Activated T-helper 1 cell treated with anti-CD3 and anti-CD28 coated beads, Interleukin-12 subunit alpha, Interleukin-12 subunit beta, Interleukin-2, Interleukin-4 antibody, amounts not matched to agents 30 ng/mL and 10 ng/mL and 1 ng/mL, durations not matched to agents 14 hours and 24 hours and 36 hours (primary cell): ENCODE measurements at places on chromosomes 16 and 17. TPM values are rescaled to one million over a fixed set of nuclear protein-coding genes. Genes with fewer than 3 reads are reported as not detected.
A peak's percentile ranks its signal among the peaks of the same experiment; 100 is the strongest.

GRCh38 chr17:40167685-40168261 is 9.5 kb upstream of the RAPGEFL1 start:
- DNase-seq = no peak

- DNase-seq = no peak
These were observed 390.3 kb upstream of the CCL2 start for GRCh38 chr17:33864758-33865229.

DNA sequence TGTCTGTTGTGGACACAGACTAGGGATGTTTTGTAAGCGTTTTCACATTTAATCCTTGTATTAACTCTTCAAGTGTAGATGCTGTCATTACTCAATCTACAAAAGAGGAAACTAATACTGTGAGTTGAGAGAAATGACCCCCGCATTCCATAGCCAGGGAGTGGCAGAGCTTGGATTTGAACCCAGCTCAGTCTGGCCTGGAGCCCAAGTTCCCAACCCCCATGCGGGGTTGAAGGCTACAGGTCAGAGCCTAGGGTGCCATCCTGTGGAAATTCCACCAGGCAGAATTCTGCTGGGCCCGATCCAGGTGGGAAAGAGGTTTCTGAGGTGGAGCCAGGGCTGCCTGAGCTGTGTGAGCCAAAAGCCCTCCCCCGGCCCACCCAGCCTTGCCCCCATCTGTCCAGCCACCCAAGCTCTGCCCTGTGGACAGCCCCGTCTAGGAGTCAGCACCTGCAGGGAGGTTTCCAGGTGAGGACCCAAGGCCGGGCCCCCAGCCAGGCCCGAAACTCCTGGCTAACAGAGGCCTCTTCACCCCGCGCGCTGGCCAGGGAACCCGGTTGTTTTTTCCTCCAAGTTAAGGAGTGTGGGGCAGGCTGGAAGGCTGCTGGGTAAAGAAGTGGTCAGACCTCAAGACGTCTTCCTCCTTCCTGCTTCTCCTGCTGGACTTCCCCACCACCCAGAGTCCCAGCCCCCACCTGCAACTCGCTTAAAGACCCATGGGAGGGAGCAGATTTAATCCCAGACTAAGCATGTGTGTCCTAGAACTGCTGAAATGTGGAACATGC is 5.7 kb downstream of the MMP15 start:
- DNase-seq = no peak

DNA sequence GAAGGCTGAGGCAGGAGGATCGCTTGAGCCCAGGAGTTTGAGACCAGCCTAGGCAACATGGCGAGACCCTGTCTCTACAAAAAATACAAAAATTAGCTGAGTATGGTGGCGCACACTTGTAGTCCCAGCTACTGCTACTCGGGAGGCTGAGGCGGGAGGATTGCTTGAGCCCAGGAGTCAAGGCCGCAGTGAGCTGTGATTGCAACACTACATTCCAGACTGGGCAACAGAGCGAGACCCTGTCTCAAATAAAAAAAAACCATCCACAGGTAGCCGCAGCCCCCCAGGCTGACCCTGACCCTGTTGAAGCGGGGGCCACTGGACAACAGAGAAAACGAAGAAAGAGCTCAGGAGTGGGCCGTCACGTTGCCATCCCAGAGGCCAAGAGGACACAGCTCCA is 4.0 kb downstream of the SLC43A2 start:
- no peak for DNase-seq

GRCh38 chr17:67855504-67856324 is 30.4 kb downstream of the BPTF start:
- DNase-seq = no peak

DNA sequence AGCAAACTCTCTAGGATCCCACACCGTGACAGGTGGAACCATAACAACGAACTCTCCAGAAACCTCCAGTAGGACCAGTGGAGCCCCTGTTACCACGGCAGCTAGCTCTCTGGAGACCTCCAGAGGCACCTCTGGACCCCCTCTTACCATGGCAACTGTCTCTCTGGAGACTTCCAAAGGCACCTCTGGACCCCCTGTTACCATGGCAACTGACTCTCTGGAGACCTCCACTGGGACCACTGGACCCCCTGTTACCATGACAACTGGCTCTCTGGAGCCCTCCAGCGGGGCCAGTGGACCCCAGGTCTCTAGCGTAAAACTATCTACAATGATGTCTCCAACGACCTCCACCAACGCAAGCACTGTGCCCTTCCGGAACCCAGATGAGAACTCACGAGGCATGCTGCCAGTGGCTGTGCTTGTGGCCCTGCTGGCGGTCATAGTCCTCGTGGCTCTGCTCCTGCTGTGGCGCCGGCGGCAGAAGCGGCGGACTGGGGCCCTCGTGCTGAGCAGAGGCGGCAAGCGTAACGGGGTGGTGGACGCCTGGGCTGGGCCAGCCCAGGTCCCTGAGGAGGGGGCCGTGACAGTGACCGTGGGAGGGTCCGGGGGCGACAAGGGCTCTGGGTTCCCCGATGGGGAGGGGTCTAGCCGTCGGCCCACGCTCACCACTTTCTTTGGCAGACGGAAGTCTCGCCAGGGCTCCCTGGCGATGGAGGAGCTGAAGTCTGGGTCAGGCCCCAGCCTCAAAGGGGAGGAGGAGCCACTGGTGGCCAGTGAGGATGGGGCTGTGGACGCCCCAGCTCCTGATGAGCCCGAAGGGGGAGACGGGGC is 1.3 kb downstream of the SPN start:
- DNase-seq = peak; percentile 29

DNA sequence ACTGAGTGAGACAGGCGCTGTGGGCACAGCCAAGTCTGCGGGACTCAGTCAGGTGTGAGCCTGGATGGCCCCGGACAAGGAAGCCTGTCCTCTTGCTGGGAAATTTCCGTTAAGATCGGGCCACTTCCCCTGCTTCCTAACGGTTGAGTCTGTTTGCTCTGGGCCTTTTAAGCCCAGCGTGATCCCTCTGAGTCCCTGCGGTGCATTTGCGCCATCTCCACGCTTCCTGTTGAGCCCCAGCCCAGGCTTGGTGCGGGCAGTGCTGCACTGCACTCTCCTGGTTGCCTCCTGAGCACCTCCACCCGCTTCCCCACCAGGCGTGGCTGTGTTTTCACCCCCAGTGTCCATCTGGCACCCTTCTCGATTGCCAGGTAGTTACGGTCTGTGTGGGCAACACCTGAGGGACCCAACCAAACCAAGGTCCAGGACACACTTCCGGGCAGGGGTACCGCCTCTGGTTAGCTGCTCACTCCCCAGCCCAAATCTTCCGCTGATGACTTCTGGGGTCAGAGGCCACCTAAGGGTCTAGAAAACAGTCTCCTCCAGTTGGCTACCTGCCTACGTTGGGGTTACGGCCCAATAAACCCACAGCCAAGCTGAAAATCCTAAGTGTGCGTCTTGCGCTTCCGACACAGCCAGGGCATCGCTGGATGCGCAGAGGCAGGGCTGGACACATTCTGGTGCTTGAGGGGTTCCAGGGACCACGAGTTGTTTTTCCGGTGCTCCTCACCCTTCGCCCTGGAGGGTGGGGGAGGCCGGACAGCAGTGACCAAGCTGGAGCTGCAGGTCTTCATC is 1.4 kb upstream of the SLC25A10 start:
- no peak for DNase-seq

DNA sequence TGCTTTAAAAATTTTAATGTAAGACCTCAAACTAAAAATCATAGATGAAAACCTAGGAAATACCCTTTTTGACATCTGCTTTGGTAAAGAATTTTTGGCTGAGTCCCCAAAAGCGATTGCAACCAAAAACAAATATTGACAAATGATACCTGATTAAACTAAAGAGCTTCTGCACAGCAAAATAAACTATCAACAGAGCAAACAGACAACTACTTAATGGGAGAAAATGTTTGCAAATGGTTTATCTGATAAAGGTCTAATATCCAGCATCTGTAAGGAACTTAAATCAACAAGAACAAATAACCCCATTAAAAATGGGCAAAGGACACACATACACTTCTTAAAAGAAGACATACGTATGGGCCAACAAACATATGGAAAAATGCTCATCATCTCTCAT is 242.5 kb downstream of the BCAS3 start:
- DNase-seq = no peak

GRCh38 chr17:4800462-4801196 is 1.5 kb downstream of the C17orf114 start:
- DNase-seq = no peak

Gene TOX3
- total RNA-seq = not detected in 2 replicates

Gene NOG
- not detected in 2 replicates for total RNA-seq

Gene GNGT2
- total RNA-seq = 16.5 and 18.4 TPM in 2 replicates

Gene CACNG5
- not detected in 2 replicates for total RNA-seq

Gene RAB26
- 0.24 and 0.70 TPM in 2 replicates for total RNA-seq
